Posterior vena cava (tissue), 2 donors: ENCODE measurements at places on chromosomes 16 and 17.
A peak's percentile ranks its signal among the peaks of the same experiment; 100 is the strongest.

GRCh38 chr17:51029568-51030463 is 90.9 kb downstream of the SPAG9 start:
- DNase-seq: no peak

GRCh38 chr16:81461766-81462165 is 17.2 kb downstream of the CMIP start:
- peak; percentile 73 for DNase-seq

- DNase-seq: no peak
These were observed 16.1 kb upstream of the CRK start for GRCh38 chr17:1471911-1472821.

DNA sequence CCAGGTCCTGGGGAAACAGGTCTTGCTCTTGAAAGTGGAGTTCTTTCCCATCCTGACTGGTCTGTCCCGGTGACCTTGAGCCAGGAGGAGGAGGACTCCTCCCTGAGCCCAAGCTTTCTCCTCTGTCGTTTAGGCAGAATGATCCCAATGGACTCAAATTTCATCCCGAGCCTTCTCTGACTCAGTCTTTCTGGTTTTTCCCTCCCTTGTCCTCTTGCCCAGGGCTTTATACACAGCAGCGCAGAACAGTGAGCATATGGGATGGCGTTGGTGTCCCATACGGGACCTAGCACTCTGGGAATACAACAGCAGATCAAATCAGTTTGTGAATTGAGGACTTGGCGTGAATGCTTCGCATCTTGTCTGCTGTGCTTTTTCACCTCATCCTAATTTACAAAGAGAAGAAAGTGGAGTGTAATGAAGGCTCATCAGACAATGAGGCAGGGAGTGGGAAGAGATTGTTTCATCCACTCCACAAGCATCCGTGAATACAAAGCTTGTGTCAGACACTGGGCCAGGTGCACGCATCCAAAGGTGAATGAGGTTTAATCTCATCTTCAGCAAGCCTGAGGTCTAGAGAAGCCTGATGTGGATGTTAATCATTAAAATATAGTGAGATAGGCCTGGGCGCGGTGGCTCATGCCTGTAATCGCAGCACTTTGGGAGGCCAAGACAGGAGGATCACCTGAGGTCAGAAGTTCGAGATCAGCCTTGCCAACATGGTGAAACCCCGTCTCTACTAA is 1.1 kb upstream of the XYLT1 start:
- DNase-seq: no peak

GRCh38 chr16:82819286-82819685 is 192.5 kb downstream of the CDH13 start:
- DNase-seq: no peak

DNA sequence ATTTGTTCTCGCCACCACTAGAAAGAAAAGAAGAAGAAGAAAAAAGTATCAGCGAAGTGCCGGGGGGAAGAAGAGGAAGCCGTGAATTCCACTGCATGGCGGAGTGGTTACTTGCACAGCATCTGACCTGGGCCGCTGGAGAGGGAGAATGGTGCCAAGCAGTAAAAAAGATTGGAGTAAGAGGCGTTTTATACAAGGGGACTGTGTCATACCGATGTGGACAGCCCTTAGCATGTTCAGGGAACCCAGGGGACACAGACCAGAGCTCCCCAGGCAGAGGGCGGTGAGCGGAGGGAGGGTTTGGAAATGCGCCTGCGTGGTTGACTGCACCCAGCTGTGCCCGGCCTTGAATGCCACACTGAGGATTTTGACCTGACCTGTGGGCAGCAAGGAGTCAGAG is 52.8 kb downstream of the PLXDC1 start:
- no peak for DNase-seq

- DNase-seq: peak; percentile 83
These were observed 630 bp downstream of the GRB2 start for GRCh38 chr17:75404731-75405364.

DNA sequence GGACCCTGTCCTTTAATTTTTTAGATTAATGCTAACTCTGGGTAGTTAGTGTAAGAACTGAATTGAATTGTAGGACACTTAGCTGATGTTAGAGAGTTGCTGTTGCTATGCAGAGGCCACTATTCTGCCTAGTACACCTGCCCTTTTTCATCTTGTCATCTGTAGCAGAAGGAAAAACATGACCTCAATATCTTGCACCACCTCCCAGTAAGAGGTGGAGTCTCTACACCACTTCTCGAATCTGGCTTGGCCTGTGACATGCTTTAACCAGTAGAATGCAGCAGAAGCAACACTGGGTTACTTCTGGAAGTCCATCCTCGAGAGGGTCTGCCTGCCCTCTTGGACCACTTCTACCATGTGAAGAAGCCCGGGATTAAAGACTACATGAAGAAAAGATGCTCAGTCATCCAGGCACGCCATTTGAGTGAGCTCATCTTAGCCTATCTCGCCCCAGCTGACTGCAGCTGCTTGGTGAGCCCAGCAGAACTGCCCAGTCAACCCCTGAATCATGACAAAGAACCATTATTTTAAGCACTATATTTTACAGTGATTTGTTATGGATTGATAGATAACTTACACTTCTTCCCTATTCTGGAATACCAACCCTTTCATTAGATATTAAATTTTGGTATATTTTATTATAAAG is 153.5 kb downstream of the MYO1D start:
- DNase-seq: no peak

DNA sequence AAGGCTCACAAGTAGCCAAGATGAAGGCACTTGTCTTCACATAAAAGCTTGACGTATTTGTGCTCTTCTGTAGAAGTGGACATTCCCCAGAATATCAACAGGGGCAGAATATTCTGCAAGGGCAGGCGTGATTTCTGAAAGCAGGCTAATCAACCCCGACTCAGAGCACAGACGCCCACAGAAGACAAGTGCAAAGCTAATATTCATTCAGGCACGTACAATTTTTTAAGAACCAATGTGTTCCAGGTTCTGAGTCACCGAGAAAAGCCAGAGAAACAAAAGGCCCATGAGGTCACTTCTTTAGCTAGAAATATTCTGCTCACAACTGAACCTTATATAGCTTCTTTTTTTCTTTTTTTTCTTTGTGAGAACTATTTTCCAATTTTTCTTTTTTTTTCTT is 121.6 kb downstream of the DNAH9 start:
- DNase-seq: no peak

DNA sequence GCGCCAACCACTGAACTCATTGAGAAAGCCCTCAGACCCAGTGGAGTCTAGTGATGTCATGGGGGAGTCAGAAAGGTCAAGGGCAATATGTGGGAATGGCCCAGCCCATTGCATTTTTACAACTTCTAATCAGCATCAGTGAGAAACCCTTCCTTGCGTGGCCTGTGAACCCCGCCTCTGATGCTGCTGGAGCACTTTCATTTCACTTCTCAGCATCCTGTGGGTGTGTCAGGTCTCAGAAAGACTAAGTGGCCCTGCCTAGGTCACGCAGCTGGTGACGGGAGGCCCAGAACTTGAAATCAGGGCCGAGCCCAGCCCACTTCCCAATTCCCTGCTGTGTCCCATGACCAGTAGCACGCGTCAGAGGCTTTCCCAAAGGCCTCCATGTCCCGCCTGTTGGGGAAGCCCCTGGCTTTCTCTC is 6.1 kb downstream of the DNAI2 start:
- no peak for DNase-seq

DNA sequence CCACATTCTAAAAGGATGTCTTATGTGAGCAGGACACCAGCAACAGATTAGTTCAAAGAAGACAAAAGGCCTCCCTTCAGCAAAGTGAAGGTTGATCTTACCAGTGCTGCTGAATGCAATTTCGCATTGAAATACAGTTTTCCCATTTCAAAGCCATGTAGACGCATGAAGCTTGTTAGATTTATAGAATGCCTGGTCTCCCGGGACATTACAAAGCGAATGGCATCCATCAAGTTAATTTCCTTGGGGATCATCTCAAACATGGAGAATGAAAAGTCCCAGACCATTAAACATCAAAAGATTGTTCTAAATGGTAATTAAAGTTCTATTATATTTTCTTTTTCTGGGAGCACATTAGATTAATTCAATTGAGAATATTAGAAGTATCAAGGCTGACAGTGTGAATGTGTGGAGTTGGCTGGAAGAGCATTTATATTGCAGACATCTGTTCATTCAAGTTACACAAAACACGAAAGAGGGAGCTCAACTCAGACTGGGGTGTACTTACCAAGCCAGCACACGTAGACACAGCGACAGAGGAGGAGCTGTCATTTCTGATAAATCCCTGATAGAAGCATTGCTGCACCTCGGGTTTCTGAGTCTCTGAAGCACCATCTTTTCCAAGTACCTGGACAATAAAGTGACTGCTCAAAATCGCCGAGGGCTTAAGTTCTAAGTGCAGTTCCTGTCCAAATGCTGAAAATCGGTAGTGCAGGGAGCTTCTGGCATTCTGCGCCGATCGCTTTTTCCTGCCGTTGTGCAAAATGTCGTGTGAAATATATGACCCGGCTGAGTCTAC is 3.8 kb downstream of the ADAMTS18 start:
- no peak for DNase-seq

DNA sequence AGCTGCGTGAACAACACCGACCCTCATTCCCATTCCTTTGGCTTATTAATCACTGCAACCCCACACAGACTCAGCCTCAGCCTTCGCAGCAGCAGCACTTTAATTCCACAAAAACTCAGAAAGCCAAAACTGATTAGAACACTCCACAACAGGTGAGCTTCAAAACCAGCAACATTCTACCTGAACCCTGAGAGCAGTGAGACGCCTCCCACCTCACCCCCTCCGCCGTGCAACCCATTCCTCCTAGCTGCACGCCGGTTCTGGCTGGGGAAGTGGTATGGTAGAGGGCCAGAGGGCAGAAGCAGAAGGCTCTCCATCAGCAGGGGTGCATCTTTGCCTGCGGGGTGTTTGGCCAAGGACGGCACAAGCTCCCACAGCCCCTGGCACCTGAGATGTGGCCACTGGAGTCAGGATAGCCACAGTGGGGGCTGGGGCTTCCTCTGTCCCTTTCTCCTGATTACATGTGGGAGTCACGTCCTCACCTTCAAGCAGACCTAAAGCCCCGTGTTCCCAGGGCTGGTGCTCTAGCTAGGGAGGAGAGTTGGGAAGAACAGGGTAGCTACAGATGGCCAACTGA is 1.6 kb downstream of the BORCS6 start:
- DNase-seq: no peak

GRCh38 chr16:75139498-75139897 is 8.8 kb upstream of the ZFP1 start:
- DNase-seq: no peak

DNA sequence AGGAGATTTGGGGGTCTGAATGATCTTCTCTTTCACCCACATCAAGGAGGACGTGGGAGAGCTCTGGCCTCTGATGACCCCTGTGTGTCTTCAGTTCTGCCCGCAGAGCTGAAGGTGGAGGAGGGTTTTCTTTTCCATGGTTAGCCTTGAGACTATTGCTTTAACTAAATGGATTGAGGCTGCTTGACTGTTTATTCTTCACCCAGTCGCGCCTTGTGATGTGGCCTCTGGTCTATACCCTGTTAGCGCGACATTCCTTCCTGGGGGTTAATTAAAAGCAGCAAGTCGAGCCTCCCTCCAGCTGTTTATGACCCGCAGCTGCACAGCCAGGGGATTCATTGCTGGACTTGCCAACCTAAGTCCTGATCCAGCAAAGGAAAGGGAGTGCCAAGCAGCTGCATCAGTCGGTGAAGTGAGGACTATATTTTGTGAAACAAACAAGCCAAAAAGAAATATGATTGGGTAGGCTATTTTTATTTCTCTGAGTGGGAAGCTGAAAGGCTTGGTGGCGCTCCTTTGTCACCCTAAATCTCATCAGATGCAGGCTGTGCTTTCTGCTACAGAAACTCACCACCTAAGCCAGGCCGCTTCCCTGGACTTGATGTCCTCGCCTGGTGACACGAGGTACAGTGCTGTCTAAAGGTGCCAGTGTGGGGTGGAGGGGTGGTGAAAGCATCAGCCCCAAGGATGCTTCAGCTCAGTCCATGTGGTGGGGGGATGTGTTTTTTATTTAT is 11.0 kb upstream of the SEC14L1 start:
- no peak for DNase-seq

GRCh38 chr17:38577244-38577643 is 28.5 kb downstream of the SRCIN1 start:
- no peak for DNase-seq

DNA sequence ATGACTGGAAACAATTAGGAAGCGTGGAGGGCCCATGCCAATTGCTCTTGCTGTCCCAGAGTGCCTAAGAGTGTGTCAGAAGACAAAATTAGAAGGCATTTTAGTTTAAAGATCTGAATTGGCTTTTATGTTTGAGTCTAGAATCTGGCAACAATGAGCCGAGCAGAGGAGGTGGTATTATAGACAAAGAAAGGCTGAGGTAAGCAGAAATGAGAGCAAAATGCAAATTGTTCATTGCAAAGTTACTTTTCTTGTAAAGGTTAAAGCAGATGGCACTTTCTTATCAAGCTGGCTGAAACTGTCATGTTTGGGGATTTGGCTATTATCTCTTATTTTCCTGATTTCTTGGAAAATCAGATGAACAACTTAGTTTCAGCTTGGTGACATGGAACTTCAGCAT is 3.3 kb downstream of the MYL4 start:
- DNase-seq: no peak

GRCh38 chr17:78993241-78993956 is 13.7 kb upstream of the LGALS3BP start:
- DNase-seq: peak; percentile 78

- DNase-seq: no peak
These were observed 147.6 kb downstream of the XYLT1 start for GRCh38 chr16:17323171-17323570.

- no peak for DNase-seq
These were observed 21.8 kb downstream of the FAM20A start for GRCh38 chr17:68579194-68579927.

DNA sequence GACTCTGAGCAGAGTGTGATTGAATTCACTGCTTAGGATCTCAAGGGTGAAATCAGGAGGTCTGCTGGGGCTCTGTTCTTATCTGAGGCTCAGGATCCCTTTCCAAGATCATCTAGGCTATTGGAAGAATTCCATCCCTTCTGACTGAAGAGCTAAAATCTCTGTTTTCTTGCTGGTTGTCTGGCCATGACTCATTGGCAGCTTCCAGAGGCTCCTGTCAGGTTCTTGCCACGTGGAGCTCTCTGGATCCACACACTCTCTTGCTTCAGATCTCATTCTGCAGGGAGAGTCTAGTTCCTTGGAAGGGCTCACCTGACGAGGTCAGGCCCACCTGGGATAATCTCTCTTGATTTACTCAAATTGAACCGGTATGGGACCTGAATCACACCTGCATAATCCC is 930.7 kb downstream of the CDH8 start:
- DNase-seq: no peak

GRCh38 chr17:1112875-1113274 is 66.9 kb downstream of the ABR start:
- DNase-seq: no peak
